Midbrain (tissue), 1 donor: ENCODE measurements at places on chromosomes 11 and 22.

DNA sequence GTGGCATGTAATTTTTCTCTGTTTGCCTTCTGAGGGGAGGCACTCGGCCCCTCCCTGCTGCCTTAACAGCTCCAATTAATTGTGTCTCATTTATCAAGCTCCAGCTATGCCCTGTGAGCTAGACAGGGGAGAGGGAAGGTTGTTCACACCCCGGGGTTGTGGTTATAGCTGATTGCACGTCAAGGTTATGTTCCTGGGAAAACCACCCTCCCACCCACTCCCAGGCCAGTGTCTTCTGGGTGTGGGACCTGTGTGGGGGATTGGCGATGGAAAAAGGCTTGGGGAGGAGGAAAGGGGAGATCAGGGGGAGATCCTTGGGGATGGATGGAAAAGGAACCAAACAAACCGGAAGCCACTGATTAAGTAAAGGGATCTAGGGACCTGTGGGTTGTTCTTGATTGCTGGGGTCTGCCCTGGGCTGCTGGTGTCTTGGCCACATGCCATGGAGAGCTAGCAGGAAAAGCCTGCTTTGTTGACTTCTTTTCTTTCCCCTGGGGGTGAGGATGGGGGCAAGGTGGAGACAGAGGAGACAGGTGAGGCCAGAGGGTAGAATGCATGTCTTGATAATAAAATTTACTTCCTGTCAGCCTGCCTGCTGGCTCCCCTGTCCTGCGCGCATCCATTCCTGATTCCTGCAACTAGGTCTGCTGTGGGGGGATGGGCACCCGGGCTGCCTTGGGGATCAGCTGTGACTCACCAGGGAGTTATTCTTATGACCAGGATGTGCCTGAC lies 13.5 kb upstream of the SORL1-AS1 start:
- no peak for DNase-seq

- no peak for DNase-seq
Measured at GRCh38 chr11:47869544-47870393, 21.6 kb upstream of the NUP160 start.

DNA sequence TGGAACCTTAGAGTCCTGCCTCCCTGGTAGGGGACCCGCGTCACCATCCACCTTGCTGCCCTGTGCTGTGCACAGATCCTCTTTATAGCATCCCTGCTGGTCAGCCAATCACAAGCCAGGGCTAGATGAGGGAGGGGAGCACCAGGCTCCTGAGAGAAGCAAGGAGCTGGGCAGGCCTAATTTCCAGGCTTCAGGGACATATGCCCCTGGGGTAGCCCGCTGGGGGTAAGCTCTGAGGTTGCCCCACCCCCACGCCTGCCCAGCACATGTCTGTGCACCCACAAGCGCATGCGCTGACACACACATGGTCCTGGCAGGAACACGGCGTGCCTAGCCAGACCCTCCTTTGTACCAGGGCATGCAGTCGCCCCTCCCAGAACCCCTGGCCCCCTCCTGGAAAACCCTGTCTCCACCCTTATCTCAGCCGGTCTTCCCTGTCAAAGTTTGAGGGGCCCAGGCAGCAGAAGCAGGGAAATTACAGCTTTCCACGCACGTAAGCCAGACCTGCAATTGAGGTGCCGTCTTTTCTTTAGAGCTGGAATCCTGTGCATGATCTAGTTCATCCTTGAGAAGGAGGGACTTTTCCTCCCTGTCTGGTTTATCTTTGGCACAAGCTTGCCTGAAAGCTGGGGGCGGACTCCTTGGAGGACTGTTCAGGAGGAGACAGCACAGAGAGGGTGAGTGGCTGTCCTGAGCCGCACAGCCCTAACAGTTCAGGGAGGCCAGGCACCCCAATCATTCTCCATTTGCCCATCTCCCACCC lies 2.1 kb downstream of the SSTR3 start:
- DNase-seq = no peak

- DNase-seq = peak; percentile 35
Measured at GRCh38 chr22:40487663-40488249, 117.4 kb downstream of the SGSM3 start.
